ENCODE measurements at places on chromosomes 2 and 18.

DNA sequence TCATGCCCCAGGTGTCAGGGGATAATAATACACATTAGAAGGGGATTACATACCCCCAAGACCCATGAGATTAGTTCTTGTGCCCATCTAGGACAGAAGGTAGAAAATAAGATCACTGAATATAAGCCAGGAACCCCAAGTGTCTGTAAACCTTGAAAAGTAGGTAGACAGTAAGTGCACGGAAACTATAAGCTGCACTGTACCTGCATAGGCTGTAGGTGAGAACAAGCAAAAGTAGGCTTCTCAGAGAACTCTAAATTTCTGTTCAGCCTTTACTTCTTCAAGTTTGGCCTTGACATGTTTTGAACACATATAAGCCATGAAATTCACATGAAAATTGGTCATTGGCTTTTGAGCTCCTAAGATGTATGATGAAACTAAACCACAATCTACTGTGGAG is 113.0 kb upstream of the FSIP2 start:
- H3K4me1 ChIP-seq = no peaks in the 10 kb centered on the region
- DNase-seq = no peak
- no peaks in the 10 kb centered on the region for H3K36me3 ChIP-seq

GRCh38 chr2:128783896-128784295 is 465.2 kb upstream of the HS6ST1 start:
- no peaks in the 10 kb centered on the region for H3K27me3 ChIP-seq
- H3K4me1 ChIP-seq = no peaks in the 10 kb centered on the region

- no peak overlapping the region for H3K27ac ChIP-seq
- peaks cover 47% of the 10 kb centered on the region for H3K36me3 ChIP-seq
- no peaks in the 10 kb centered on the region for H3K27me3 ChIP-seq
- no peak overlapping the region for H3K4me3 ChIP-seq
- H3K4me1 ChIP-seq = peaks cover 6% of the 10 kb centered on the region
These were observed 70.1 kb downstream of the GTF3C3 start for GRCh38 chr2:196729418-196729817.

DNA sequence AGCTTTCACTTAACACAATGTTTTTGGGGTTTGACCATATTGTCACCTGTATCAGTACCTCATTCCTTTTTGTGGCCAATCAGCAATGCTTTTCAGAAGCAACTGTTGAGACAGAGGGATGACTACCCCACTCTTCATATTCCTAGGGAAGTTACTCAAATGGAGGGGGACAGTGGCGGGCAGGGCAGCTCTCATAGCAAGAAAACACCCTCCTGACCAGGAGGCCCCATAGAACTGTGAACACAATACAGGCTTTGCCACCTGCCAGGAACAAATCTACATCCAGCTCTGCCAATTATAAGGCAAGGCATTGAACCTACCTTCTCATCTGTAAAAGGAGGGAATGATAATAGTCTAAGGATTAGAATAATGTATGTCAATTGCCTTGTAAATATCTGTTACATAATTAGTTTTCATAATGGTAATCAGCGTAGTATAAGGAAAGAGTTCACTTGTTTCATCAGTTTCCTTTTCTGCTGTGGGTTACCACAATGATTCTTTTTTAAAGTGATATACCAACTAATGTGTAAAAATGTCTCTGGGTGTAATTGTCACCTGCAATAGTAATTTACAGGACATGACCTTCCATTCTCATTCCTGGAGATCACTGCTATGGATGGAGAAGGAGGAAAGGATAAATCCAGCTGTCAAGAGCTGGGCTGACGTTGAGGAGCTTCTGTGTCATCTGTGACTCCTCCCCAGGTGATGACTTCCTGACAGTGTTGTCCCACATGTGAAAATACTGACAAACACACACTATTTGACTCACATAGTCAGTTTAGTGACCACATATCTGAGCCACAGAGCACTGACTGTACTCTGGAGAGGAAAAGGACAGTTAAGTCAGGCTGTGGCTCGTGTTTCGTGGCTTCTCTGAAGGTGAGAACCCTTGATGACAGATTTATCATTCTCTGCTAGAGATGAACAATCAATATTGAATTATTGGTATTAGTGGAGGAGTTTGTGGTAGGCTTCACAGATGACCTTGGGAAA is 13.5 kb downstream of the ALPK2 start:
- no peaks in the 10 kb centered on the region for H3K27me3 ChIP-seq
- no peaks in the 10 kb centered on the region for H3K36me3 ChIP-seq
- peak; percentile 43 for DNase-seq
- H3K27ac ChIP-seq = peak overlapping the region; percentile 99

DNA sequence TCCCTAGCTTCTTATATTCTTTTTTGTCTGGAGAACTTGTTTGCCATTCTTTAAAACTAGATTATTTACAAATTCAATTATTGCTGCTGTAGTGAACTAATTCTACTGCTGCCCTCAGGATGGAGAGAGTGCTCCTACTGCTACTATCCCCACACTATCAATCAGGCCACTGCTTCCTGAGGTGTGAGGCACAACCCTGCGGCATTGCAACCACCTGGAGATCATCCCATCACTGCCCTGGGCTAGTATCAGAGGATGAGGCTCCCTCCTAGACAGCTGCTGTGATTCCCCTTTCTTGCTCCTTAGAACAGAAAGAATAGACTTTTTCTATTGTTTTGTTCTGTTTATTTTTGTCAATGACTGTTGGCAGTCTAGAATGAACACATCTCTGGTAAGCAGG is 146.6 kb downstream of the CDH19 start:
- no peak for DNase-seq
- H3K4me1 ChIP-seq = no peaks in the 10 kb centered on the region
- no peak overlapping the region for H3K27ac ChIP-seq
- no peaks in the 10 kb centered on the region for H3K36me3 ChIP-seq
- no peak overlapping the region for H3K4me3 ChIP-seq

DNA sequence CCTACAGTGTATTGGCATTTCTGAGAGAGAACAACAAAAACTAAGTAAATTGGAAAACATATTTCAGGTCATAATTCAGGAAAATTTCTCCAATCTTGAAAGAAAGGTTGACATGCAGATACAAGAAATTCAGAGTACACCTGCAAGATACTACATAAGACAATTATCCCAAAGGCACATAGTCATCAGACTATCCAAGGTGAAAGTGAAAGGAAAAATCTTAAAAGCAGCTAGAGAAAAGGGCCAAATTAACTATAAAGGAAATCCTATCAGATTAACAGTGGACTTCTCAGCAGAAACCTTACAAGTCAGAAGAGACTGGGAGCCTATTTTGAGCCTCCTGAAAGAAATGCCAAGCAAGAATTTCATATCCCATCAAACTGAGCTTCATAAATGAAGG is 449.0 kb upstream of the MMADHC start:
- H3K27me3 ChIP-seq = no peaks in the 10 kb centered on the region
- no peaks in the 10 kb centered on the region for H3K4me1 ChIP-seq

DNA sequence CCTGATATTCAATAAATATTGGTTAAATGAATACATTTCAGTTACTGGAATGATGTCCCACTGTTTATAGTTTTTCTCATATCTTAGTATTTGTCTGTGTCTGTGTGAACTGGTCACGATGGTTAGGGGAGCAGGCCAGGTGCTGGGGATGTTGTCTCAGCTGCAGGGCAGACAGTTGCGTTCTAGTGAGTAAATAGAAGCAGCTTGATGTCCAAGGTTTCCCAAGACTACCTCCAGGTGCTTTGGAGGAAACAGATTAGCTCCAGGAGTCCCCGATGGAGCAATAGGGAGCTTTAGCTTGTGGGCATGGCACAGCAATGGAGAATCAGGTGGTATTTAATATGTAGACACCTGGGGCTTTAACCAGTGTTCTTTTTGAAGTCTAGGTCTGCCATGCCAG is 75.5 kb downstream of the GULP1 start:
- H3K27me3 ChIP-seq = no peaks in the 10 kb centered on the region
- H3K4me3 ChIP-seq = no peak overlapping the region
- H3K4me1 ChIP-seq = no peaks in the 10 kb centered on the region
- H3K36me3 ChIP-seq = no peaks in the 10 kb centered on the region
- no peak overlapping the region for H3K27ac ChIP-seq

DNA sequence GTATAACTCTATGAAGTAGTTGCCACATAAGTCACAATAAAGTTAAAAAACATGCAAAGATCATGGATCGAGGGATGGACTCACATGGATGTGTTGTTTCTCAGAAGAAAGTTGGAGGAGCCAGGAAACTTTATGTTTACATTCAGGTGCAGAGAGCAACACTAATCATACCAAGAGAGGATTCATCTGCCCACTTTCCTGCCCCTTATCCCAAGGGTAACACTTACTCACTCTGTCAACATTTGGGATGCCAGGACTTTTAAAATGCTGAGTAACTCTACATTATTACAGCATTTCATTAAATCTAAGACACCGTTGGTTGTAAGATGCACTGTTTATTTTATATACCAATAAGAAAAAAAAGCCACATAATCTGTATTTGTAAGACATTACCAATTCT is 170.4 kb downstream of the KCNE4 start:
- H3K36me3 ChIP-seq = no peaks in the 10 kb centered on the region
- H3K27me3 ChIP-seq = no peaks in the 10 kb centered on the region
- H3K4me1 ChIP-seq = peaks cover 3% of the 10 kb centered on the region
- H3K27ac ChIP-seq = no peak overlapping the region

- no peaks in the 10 kb centered on the region for H3K36me3 ChIP-seq
- DNase-seq = no peak
- H3K4me3 ChIP-seq = no peak overlapping the region
- no peaks in the 10 kb centered on the region for H3K4me1 ChIP-seq
These were observed 39.7 kb downstream of the PID1 start for GRCh38 chr2:229231328-229231868.

DNA sequence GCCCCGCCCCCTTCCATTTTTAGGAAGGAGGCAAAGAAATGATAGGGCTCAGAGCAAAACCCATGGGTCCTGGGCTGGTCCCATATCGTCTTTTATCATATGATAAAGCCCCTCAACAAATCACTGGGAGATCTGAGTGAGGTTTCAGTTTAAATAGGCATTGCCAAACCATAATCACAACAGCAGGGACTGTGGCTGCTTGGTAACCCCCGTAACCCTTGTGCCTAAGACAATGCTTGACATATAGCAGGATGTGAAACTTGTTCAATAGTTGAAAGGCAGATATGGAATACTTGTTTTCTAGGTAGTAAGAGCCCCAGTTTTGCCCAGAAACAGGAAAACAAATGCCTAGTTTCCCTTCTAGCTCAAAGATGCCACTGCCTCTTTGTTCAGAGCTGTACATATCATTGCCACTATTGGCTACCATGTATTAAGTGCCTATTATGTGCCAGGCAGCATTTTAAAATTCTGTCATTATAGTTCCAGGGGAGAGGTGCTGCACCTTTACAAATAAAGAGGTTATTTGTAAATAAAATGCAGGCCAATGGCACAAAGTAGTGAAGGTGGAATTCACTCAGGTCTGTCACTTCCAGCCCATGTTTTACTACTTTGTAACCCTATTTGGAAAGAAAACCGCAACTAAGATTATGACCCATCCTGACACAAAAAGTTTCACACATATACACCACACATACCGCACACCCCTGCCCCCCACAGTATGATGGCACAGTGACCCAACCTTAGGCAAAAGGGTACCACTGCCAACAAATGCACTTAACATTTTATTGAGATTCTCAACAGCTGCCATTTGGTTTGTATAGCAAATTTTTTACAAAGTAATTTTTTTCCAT is 14.2 kb downstream of the NAGK start:
- H3K36me3 ChIP-seq = peaks cover 8% of the 10 kb centered on the region
- no peak for DNase-seq
- peaks cover 7% of the 10 kb centered on the region for H3K4me1 ChIP-seq
- no peak overlapping the region for H3K4me3 ChIP-seq

DNA sequence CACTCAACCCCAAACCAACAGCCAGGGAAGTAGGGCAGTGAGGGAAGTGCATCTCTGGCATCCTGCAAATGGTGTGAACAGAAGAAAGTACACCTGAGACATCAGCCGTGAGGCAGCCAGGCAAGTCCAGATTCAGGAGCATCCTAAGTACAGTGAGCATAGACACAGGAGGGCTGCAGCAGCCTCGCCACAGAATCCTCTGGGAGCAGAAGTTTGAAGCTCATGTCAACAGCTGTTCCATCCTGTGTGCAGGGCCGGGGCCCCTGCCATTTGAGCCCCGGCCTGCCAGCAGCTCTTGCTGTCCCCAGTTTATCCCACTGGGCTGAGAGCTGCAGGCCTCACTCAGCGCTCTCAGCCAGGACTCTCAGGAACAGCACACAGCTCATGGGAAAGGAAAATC is 14.5 kb downstream of the LOXHD1 start:
- DNase-seq = no peak
- H3K27me3 ChIP-seq = peaks cover 15% of the 10 kb centered on the region
- H3K4me3 ChIP-seq = no peak overlapping the region
- H3K4me1 ChIP-seq = no peaks in the 10 kb centered on the region
- H3K36me3 ChIP-seq = no peaks in the 10 kb centered on the region
- H3K27ac ChIP-seq = no peak overlapping the region

DNA sequence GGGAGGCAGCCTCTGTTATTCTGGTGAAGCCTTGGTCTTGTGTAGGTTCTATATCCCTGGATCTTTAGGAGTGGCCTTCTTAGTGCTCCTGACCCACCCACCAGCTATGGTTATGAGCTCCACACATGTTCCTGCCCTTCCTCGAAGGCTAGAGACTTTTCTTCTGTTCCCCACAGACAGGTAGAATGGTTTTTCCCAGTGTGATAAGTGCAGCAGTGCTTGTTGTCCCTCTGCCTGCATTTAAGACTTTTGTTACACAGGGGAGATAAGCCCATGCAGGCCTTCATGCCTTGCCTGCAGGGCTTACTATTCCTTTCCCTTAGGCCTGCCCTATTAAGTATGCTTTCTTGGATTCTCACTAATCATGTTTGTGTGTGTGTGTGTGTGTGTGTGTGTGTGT is 48.4 kb upstream of the DSC1 start:
- no peaks in the 10 kb centered on the region for H3K4me1 ChIP-seq
- H3K27me3 ChIP-seq = no peaks in the 10 kb centered on the region
- no peaks in the 10 kb centered on the region for H3K36me3 ChIP-seq
- H3K4me3 ChIP-seq = no peak overlapping the region

DNA sequence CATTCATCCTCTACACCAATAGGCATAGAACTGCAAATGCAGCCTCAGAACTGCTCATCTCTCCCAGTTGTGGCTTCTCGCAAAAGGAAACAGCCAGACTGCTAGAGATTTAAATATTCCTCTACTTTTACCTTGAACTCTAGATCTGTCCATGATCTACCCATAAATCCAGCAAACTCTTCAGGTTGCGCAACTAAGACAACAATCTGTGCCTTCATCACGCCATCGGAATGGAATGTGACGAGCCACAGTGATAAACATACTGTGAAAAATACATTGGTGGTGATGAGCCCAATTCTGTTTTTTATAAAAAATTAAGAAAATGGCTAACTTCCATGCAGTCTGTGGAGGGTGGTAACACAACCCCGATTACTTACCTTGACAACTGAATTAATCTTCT is 626.7 kb downstream of the LRRTM4 start:
- no peak for DNase-seq
- H3K27ac ChIP-seq = no peak overlapping the region
- H3K4me1 ChIP-seq = no peaks in the 10 kb centered on the region
- no peak overlapping the region for H3K4me3 ChIP-seq
- no peaks in the 10 kb centered on the region for H3K27me3 ChIP-seq
- H3K36me3 ChIP-seq = no peaks in the 10 kb centered on the region

GRCh38 chr18:33194793-33195192 is 245.7 kb downstream of the CCDC178 start:
- no peaks in the 10 kb centered on the region for H3K27me3 ChIP-seq
- no peaks in the 10 kb centered on the region for H3K36me3 ChIP-seq
- no peaks in the 10 kb centered on the region for H3K4me1 ChIP-seq
- no peak overlapping the region for H3K4me3 ChIP-seq
- DNase-seq = no peak
- H3K27ac ChIP-seq = no peak overlapping the region
